Inflammatory macrophage treated with lipopolysaccharide for 4 hours (primary cell): ENCODE measurements at places on chromosomes 3 and 15.

DNA sequence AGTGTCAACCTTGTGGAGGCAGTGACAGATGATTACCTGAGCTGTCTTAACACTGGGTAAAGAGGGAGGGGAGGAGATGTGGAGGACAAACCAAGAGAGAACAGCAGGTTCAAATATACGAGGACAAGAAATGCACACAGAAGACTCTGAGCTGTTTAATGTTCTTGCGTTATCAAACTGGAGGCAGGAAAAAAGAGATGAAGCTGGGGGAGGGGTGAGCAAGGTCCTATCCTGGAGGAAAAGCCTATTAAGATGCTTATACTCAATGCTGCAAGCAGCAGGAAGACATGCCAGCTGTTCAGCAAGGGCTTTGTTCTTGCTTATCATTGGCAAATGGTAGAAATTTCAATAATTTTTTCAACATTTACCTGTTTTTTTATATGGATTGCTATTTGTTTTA is 345.7 kb upstream of the TRIM42 start:
- no peak for DNase-seq

DNA sequence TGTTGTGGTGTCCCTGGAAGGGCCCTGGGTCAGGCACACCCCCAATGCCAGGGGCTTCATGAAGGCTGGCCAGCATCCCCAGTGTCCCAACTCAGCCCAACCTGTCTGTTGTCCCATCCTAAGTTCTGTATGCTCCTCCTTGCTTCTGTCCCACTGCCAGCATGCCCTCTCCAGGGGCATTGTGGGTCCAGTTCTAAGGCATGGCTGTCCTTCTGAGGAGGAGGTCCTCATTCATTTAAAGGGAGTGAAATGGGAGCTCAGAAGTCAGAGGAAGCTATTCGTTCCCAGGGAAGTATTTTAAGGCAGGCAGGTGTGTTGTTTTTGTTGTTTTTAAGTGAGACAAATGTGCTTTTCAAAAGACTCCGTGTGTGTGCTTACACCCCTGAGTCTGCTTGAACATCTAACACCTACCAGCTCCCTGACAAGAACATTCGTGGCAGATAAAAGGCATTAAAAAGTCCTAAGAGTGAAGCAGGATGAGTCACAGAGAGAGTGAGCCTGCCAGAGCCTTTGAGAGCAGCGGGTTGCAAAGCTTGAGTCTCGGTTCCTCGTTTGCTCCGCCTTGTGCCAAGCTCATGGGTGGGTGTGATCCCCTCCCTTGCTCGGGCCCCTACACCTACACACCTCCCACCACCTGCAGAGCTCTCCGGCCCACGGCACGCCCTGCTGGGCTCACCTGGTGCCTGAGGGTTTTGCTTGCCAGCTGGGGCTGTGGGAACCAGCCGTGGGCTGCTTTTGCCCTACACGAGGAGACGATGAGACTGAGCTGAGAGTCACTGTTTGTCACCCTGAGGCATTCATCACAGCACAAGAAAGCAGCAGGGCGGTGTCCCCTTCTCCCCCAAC is 183.4 kb upstream of the TOPAZ1 start:
- DNase-seq: peak; percentile 33

DNA sequence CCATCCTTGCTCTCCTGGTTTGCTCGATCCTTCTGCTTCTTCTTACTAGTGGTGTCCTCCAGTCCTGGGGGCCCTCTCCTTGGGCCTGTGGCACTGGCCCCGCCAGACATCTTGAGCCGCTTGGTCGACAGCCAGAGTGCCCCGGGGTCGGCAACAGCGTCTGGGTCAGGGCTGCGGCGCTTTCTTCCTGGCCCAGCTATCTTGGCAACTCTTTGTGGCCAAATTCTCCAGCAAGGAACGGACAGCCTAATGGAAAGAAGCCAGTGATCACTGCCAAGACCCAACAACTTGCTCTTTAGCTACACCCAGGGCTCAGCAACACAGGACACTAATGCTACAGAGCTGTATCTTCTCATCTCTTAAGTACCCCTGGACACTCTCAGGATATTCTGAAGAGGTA is 1.6 kb downstream of the USP19 start:
- DNase-seq: no peak

DNA sequence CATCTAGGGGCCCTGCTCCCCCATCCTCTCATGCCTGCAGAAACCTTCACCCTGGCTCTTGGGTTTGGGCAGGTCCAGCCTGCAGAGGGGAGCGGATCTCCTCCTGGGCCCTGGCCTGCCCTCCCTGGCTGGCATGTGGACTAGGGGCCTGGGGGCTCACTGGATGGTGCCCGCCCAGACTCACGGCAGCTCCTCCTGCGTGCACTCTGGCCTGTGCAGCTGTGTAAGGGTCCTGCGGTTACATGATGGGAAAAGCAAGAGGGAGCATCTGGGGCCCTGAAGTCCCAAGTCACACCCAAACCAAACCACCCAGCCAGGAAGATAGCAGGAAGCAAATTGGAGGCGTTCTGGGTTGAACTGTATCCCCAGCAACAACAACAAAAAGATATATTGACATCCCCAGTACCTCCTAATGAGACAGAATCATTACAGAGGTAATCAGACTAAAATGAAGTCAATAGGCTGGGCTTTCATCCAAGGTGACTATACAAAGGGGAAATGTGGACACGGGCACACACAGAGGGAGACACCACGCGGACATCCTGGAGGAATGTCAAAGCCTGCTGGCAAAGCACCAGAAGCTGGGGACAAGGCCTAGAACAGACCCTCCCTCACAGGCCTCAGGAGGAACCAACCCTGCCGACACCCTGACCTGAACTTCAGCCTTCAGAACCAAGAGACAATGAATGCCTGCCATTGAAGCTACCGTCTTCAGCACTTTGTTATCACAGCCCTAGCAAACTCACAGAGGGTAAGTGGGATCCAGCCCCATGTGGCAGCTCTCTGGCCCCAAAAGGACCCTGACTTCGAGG is 10.4 kb upstream of the CLK3 start:
- DNase-seq: no peak

- DNase-seq: no peak
These were observed 11.9 kb downstream of the GPR176 start for GRCh38 chr15:39908186-39908585.

GRCh38 chr15:48266024-48266689 is 60.1 kb downstream of the SLC12A1 start:
- no peak for DNase-seq

DNA sequence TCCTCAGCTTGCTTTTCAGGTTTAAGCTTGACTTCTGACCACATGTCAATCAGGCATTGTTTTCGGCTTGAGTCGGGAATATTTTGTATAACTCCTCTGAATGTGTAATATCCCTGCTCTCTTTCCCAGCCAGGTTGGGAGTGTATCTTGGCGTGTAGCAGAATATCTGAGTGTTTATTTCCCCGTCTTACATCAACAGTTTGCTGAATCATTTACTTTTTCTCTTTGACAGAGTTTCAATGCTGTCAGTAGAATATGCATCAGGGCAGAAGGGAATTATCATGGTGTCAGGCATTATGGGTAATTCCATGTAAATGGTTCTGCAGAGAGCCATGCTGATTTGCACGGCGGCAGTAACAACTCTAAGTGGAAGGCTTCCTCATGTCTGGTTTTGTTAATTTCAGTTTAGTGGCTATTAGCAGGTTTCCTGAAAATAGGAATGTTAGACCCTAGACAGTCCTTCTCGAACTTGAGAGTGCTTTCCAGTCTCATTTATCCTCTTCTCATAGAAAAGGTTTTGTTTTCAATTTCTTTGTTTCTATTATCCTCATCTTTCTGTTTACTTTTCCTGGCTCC is 566.3 kb downstream of the AGBL1 start:
- DNase-seq: no peak

GRCh38 chr3:153889905-153890334 is 231.3 kb upstream of the ARHGEF26 start:
- DNase-seq: no peak

DNA sequence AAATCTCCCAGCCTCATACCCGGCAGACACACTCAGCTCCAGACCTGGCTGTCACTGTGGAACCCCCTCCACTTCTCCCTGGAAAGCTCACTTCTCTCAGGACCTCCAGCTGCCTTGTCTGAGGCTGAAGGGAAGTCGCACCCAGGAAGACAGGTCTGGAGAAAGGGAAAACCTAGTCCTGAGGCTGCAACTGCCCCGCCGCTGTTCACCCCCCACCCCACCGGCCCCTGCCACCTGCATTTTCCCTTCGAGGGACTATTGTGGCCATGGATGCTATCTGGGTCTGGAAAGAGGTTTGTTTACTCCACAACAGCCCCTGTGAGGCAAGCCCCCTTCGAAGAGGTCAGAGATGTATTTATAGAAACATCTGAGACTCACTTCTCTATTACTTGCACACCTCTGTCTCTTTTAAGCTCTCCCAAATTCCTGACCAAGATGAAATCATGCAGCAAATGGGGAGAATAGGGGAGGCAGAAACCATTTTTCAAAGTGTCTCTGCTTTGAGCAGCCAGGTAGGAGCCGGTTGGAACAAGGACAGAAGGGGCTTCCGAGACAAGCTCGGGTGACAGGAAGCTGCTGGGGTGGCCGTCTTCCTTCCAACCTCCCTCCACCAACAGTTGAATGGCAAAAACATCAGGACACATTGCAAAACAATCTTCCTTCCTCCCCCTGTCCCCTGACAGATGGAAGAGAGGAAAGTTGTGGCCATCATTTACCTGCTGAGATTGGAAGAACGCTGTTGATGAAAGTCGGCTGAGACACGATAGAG is 518 bp downstream of the COLQ start:
- DNase-seq: peak; percentile 51

DNA sequence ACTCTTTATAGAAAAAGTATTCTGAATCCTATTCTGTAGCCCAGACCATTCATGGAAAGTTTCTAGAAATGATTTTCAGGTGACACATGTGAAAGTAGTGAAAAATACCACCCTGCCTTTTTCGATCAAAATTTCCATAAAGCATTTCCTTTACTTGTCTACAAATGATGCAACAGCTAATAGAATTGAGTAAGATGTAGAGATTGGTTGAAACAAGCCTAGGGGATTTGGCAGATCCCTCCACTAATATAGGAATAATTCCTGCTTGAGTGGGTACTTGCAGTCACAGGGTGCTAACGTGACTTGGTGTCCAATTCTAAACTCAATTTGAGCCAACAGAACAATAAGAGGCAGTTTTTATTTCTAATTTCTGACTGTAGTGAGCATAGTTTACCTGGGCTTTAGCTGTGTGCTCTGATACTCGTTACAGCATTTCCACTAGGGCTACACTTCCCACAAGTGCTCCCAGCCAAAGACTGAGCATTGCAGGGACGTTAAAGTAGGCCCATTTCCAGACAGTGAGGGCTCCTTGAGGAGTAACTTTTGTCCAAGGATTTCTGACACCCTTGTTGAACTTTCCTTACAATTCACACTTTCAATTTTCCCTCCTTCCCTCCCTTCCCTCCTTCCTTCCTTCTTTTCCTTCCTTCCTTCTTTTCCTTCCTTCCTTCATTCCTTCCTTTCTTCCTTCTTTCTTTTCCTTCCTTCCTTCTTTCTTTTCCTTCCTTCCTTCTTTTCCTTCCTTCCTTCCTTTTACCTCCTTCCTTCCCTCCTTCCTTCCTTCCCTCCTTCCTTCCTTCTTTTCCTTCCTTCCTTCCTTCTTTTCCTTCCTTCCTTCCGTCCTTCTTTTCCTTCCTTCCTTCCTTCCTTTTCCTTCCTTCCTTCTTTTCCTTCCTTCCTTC is 53.9 kb upstream of the TP63 start:
- no peak for DNase-seq

- no peak for DNase-seq
These were observed 134.8 kb upstream of the RGMA start for GRCh38 chr15:93223803-93224202.

DNA sequence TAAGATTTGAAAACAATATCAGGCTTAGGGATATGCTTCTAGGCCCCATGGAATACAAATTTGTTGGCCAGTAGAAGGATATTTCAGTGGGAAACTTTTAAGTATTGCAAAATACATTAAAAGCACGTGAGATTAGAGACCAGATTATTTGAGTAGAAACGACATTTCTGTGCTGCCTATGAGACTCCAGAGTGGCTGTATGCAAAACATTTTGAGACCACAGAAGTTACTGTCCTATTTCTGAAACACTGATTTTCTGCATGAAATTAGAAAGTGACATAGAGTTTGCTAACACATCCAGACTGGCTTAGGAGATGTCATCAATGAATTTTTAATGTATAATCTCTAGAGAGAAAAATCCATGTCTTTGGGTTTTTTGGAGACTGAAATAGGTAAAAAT is 99.8 kb downstream of the KCNH8 start:
- no peak for DNase-seq

DNA sequence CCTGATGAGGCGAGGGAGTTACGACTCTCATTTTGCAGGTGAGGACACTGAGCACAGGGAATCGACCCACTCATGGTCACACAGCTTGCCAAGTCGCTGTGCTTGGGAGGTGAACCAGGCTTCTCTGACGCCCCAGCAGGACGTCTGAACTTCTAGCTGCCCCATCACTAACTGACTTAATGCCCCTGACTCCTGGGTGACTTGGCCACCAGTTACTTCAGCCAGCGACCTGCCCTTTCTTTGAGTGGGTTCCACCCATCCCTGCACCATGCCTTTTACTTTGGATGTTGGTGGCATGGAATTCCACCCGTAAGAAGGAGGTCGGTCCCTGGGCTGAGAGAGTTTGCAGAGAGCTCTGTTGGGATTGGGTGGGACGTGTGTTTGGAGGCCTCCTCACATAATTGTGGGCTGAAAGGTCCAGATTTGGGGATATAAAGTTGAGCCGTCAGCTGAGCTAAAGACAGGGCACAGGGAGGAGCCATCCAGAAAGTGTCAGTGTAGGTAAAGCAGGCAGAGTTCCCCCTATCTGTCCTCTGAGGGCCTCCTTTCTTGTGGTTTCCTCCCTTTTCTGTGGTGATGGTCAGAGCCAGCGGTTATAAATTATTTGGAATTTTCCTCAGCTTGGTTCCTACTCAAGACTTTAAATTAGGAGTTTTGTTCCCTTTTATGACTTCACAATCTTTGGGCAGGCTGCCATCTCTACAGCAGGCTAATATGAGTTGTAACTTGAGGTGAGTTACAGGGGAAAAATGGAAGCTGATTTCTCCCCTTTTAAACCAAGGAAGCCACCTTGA is 55.0 kb downstream of the FLNB start:
- peak; percentile 63 for DNase-seq

DNA sequence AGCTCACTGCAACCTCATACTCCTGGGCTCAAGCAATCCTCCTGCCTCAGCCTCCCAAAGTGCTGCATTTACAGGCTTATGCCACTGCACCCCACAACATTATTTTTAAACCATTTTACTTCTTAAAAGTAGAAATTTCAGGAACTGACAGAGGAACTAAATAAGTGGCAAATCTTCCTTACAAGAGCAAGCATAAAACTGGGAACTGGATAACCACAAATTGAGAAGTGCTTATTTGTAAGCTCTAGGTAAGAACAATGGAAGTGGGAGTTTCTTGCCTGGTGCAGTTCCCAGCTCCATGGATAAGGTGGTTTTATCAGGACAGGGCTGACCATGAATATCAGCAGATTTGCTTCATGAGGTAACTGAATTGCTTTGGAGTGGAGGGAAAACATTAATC is 655.2 kb downstream of the DIPK2A start:
- DNase-seq: peak; percentile 7

GRCh38 chr15:55661428-55661827 is 73.3 kb upstream of the PYGO1 start:
- DNase-seq: no peak
